ENCODE measurements at places on chromosomes 2 and 18. TPM values are rescaled to one million over a fixed set of nuclear protein-coding genes. Genes with fewer than 3 reads are reported as not detected.

HOXD13 gene
- total RNA-seq = not detected

LINC00305 gene
- total RNA-seq = not detected

VWA3B gene
- not detected for total RNA-seq

FOXI3 gene
- 0.60 TPM for total RNA-seq

ASXL2 gene
- 25.8 TPM for total RNA-seq
